ENCODE measurements at places on chromosomes 5 and 9. TPM values are rescaled to one million over a fixed set of nuclear protein-coding genes. Genes with fewer than 3 reads are reported as not detected.

CDH9 gene
- total RNA-seq = not detected

FAM200C gene
- total RNA-seq = 6.3 TPM

IRGM gene
- not detected for total RNA-seq

HTR4 gene
- total RNA-seq = not detected

PCSK5 gene
- 3.3 TPM for total RNA-seq

All from regular cardiac myocyte (primary cell).